ENCODE measurements at places on chromosomes 16 and 17. TPM values are rescaled to one million over a fixed set of nuclear protein-coding genes. Genes with fewer than 3 reads are reported as not detected.

DNA sequence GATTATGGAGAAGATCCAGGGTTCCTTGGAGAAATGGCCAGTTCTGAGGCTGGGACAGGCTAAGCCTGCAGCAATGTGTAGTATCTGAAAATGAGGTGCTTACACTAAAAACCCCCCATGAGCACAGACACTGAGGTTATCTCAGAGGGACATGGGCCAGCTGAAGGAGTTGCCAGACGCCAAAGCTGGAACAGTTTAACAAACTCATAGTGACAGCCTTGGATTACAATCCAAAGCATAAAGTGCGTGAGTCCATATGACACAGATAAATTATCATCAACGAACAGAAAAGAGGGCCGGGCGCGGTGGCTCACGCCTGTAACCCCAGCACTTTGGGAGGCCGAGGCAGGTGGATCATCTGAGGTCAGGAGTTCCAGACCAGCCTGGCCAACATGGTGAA lies 11.2 kb upstream of the CAPN15 start:
- no peak for DNase-seq

The TM4SF5 gene
- polyA plus RNA-seq: not detected

GRCh38 chr16:25023556-25023955 lies 8.4 kb upstream of the ARHGAP17 start:
- DNase-seq: no peak

The ITGA2B gene
- 13.9 TPM for polyA plus RNA-seq

GRCh38 chr16:55325080-55325447 lies 1.1 kb downstream of the IRX6 start:
- peak; percentile 49 for DNase-seq

The NEK8 gene
- 8.9 TPM for polyA plus RNA-seq

- DNase-seq: no peak
Observed at GRCh38 chr17:34606763-34607162, 27.4 kb downstream of the TMEM132E start.

The TOP2A gene
- polyA plus RNA-seq: 485 TPM

The TPSD1 gene
- not detected for polyA plus RNA-seq

- DNase-seq: no peak
Observed at GRCh38 chr17:13044572-13045065, 26.8 kb upstream of the ELAC2 start.

Measured in GM23338 (cell line).